ENCODE measurements at places on chromosomes 5 and 9. TPM values are rescaled to one million over a fixed set of nuclear protein-coding genes. Genes with fewer than 3 reads are reported as not detected.

- no peak overlapping the region for H3K4me3 ChIP-seq
- DNase-seq = no peak
- H3K27me3 ChIP-seq = no peaks in the 10 kb centered on the region
- no peak overlapping the region for H3K27ac ChIP-seq
- no peaks in the 10 kb centered on the region for H3K4me1 ChIP-seq
- peaks cover 4% of the 10 kb centered on the region for H3K36me3 ChIP-seq
These were observed 260.2 kb downstream of the CCDC171 start for GRCh38 chr9:15813076-15813475.

DNA sequence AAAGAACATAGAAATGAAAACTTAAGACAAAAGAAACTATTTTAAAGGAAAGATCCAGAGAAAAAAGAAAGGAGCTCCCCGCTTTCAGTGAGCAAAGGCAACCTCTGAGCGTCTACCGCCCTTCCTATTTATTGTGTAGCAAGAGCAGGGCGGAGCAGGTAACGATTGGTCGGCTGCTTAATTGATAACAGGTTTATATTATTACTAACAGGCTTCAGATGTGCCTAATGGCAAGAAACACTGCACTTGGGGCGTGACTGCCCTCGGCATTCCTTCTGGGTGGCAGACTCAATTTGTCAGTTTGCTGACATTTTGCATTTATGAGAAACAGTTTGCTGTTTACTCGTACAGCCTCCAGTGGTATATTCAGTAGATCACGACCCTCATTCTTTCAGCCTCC, 482.7 kb upstream of the C9orf72 start:
- no peak overlapping the region for H3K27ac ChIP-seq
- no peak overlapping the region for H3K4me3 ChIP-seq
- peaks cover 13% of the 10 kb centered on the region for H3K4me1 ChIP-seq

- H3K36me3 ChIP-seq = no peaks in the 10 kb centered on the region
- no peak overlapping the region for H3K4me3 ChIP-seq
- H3K4me1 ChIP-seq = peaks cover 31% of the 10 kb centered on the region
- H3K27me3 ChIP-seq = peaks cover 13% of the 10 kb centered on the region
These were observed 8.0 kb downstream of the ENHO start for GRCh38 chr9:34514816-34515215.

- DNase-seq = no peak
- peaks cover 3% of the 10 kb centered on the region for H3K4me1 ChIP-seq
- no peaks in the 10 kb centered on the region for H3K27me3 ChIP-seq
- no peak overlapping the region for H3K27ac ChIP-seq
- no peak overlapping the region for H3K4me3 ChIP-seq
- H3K36me3 ChIP-seq = no peaks in the 10 kb centered on the region
These were observed 4.1 kb upstream of the ASPN start for GRCh38 chr9:92486371-92486770.

DNA sequence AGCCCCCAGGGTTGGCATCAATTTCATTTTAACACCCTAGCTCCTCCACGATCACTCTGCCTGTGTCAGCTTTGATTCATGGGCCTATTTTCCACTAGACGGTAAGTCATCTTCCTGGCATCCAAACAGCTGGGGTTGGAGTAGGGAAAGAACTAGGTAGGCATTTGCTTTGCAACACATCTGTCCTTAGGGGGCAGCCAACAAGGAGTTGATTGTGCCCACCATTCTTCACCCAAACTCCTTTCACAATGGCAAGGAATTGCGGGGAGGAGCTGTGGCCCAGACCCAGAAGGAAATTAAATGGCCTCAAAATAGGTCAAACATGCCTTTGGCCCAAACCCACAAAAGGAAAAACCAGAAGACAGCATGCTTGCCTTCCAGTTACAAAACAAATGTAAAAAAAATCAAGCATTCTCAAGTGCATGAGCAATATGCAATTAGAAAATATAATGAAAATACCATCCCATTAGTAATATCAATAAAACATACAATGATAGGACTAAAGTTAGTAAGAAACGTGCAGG, 71.8 kb downstream of the NRG2 start:
- H3K27me3 ChIP-seq = peaks cover 36% of the 10 kb centered on the region
- H3K36me3 ChIP-seq = no peaks in the 10 kb centered on the region
- H3K4me1 ChIP-seq = no peaks in the 10 kb centered on the region
- no peak overlapping the region for H3K27ac ChIP-seq

- no peak for DNase-seq
- no peak overlapping the region for H3K27ac ChIP-seq
- no peaks in the 10 kb centered on the region for H3K27me3 ChIP-seq
- no peaks in the 10 kb centered on the region for H3K36me3 ChIP-seq
- H3K4me3 ChIP-seq = no peak overlapping the region
- H3K4me1 ChIP-seq = no peaks in the 10 kb centered on the region
These were observed 8.0 kb upstream of the INIP start for GRCh38 chr9:112725961-112726360.

- DNase-seq = no peak
- no peaks in the 10 kb centered on the region for H3K36me3 ChIP-seq
- H3K4me3 ChIP-seq = no peak overlapping the region
- H3K27ac ChIP-seq = no peak overlapping the region
These were observed 35.3 kb upstream of the SPDL1 start for GRCh38 chr5:169548315-169548714.

SLC34A1 gene
- 0.12 TPM for total RNA-seq

IL33 gene
- total RNA-seq = 13.3 TPM
